Left lung (tissue), 14 donors: ENCODE measurements at places on chromosomes 7 and 10. TPM values are rescaled to one million over a fixed set of nuclear protein-coding genes. Genes with fewer than 3 reads are reported as not detected.

The ZNF503 gene
- total RNA-seq, result 32.7 TPM

The CLIP2 gene
- 20.6 TPM for total RNA-seq

The GARIN1A gene
- total RNA-seq, result 1.1 TPM

The DOCK1 gene
- 46.4 TPM for total RNA-seq

The SFRP5 gene
- total RNA-seq, result 1.9 TPM

The FGFBP3 gene
- 1.5 TPM for total RNA-seq

The FOXI2 gene
- not detected for total RNA-seq

The MAGI2 gene
- 8.1 TPM for total RNA-seq

The LIPN gene
- total RNA-seq, result 1.2 TPM

The PRSS2 gene
- total RNA-seq, result not detected

The MYH16 gene
- not detected for total RNA-seq

The C10orf67 gene
- total RNA-seq, result 0.68 TPM

The FAM180A gene
- total RNA-seq, result 6.8 TPM

The PCGF5 gene
- 33.3 TPM for total RNA-seq

The CLCN1 gene
- total RNA-seq, result 0.08 TPM

The CAMK2B gene
- 0.18 TPM for total RNA-seq

The CDK1 gene
- total RNA-seq, result 9.2 TPM

The PARD3 gene
- total RNA-seq, result 31.0 TPM

The CYCS gene
- total RNA-seq, result 79.5 TPM

The CADPS2 gene
- total RNA-seq, result 57.5 TPM

The UBN2 gene
- total RNA-seq, result 16.9 TPM

The HECW1 gene
- 1.4 TPM for total RNA-seq

The OPN1SW gene
- total RNA-seq, result not detected

The GRIFIN gene
- total RNA-seq, result not detected

The STEAP1B gene
- 1.3 TPM for total RNA-seq

The CXCL12 gene
- 77.9 TPM for total RNA-seq

The FRMPD2 gene
- 0.06 TPM for total RNA-seq

The H2AZ2 gene
- total RNA-seq, result 182 TPM

The NPFFR1 gene
- total RNA-seq, result 0.20 TPM

The PTPRN2 gene
- total RNA-seq, result 4.0 TPM

The WEE2 gene
- not detected for total RNA-seq

The GBX1 gene
- total RNA-seq, result not detected

The KCND2 gene
- 0.21 TPM for total RNA-seq
